Activated naive CD4-positive, alpha-beta T cell (primary cell): ENCODE measurements at places on chromosomes 7 and 10.

DNA sequence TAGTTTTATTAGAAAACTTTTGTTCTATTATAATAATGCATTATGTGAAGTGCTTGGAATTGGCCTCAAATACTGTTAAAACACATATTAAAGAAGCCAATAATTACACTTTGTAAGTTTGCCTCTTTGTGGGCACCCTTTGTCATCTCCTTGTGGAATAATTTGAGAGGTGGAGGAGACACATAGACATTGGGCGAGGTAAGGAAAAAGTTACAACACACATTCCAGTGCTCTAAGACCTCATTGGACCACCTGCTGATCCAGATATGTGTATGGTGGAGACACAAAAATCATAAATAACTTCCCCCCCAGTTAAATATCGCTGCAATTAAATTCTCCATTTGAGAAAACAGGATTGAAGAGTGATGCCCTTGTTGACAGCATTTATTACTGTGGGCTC is 511.8 kb downstream of the GFRA1 start:
- no peak for DNase-seq

DNA sequence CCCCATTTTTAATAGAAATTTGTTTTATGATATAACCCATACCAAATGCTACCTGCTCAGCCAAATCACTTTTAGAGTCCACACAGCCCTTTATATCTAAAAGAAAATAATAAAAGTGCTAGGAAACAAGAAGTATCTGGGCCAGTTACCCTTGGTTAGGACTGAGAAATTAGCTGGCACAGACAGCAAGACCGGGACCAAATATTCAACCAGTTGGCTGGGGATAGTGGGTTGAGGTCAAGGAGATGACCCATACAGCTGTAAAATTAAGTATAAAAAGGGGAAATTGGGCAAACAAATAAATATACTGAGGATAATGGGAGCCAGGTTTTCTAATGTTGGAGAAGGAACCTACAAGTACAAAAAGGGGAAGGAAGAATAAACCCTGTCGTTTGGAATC is 174.3 kb downstream of the IMMP2L start:
- DNase-seq = no peak

DNA sequence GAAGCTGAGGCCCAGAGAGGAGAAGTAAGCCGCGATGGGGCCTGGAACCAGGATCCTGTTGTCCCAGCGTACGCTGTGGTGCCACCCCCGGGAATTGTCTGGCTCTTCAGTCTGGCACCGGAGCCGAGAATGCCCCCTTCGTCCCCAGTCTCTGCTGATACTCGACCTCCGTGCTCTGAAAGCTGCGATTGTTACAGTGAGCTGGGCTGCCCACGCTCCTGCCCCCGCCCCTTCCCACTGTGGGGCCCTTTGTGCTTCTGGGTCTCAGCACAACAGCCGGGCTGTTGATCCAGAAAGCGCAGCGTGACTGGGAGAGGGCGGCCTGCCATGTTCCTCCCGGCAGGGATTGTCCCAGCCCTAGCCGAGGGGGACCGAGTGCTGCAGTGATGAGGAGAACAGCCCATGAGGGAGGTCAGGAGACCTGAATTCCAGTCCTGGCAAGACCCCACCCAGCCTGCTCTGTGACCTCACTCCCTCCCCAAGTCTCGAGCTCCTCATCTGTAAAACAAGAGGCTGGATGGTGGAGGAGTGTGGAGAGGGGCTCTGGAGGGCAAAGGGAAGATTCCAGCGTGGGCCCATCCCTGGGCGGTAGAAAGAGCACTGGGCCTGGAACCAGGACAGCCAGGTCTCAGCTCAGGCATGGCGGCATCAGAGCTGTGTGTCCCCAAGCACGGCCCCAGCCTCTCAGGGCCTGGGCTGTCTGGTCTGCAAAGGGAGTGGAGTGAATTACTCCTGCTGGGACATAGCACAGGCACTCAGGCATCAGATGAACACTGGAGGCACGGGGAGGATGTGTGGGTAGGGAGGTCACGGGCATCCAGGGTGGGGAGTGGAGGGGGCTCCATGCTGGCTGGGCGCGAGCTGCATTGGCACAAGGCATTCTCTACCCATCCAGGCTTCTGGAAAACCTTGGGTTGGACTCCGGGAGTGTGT is 43.6 kb downstream of the TSPAN15 start:
- no peak for DNase-seq

DNA sequence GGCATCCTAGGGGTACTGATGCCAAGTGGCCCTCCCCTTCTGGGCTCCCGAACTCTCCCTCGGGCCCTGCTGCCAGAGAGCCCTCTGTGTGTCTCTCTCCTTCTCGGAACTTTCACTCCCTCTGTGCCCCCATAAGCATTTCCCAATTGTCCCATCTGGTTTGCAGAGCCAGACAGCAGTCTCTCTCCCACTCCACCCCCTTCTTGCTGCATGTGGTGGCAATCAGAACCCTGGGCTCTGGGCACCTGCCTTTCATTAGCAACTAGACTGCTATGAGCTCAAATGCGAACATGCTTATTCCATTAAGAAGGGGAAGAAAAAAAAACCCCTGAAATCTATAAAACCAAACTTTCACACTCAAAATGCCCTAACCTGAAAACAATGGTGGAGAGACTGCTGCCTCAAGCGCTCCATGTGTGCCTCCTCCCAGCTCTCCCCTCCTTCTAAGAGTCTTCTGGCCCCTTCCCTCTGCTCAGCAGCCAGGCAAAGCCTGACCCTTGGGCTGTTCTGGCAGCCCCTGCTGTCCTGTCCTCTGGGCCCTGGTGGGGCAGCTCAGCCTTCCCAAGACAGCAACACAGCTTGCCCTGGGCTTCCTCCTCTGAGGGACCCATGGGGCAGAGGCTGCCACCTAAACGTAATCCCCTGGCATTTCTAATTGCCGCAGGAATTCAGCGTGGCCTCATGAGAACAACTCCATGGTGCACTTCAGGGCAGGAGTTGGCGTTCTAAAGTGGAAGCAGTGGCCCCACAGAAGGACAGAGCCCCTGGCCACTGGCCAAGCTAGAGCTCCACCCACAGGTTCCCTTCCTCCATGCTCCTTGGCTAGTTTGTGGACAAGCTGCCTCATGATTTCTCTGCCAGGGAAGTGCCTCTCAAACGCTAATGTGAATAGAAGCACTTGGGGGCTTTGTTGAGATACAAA is 415.4 kb downstream of the PLXNA4 start:
- no peak for DNase-seq

DNA sequence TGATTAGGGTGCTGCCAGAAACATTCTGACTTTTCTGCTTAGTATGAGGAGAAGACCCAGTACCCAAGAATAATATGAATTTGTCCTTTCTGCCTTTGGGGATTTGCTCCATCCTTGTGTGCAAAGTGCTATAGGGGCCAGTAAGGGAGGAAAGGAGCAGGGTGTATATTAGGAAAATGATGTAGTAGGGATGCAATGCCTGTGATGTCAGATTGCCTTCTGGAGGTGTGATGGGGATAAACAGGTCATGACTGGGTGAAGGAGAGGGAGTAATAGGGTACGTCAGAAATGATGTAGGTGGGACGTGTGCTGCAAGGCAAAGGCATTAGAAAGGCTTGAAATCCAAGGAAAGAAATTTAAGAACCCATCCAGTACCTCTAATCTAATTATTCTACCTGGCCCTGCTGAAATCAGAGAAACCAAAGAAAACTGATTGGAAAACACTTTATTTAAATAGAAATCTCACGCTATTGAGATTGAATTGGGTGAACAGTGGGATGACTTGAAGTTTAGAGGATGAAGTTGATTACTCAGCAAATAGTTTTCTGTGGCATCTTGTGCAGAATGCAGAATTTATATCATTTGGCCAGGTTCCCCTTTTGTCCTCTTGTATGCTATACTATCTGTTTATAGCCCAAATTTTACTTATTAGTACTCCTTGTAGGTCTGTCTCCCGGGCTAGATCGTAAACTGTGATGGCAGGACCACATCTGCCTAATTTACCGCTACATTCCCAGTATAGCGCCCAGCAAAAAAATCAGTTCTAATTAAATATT is 503.9 kb downstream of the SUGCT start:
- DNase-seq = no peak

DNA sequence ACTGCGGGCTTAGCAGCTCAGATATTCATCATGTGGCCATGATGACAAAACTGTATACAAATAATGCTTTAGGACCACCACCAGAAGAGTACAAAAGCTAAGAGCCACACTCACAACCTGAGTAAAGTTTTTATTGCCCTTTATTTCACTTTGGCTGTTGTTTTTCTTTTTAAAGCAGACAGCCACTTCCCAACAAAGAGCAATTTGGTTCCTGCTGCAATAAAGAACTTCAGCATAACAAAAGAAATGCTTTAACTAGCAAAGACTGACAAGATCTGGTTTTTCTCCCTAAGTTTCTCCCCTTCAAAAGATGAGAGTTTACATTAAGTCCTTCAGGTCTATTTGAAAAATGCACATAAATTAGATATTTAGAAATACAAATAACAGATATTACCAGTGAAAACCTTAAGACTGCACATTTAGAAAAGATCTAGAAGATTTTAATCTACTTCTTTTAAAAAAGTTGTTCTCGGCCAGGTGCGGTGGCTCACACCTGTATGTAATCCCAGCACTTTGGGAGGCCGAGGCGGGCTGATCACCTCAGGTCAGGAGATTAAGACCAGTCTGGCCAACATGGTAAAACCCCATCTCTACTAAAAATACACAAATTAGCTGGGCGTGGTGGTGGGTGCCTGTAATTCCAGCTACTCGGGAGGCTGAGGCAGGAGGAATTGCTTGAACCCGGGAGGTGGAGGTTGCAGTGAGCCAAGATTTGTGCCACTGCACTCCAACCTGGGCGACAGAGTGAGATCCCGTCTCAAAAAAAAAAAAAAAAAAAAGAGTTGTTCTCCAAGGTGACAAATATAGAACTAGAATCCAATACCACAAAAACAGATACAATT is 59.4 kb downstream of the WAPL start:
- DNase-seq = no peak

DNA sequence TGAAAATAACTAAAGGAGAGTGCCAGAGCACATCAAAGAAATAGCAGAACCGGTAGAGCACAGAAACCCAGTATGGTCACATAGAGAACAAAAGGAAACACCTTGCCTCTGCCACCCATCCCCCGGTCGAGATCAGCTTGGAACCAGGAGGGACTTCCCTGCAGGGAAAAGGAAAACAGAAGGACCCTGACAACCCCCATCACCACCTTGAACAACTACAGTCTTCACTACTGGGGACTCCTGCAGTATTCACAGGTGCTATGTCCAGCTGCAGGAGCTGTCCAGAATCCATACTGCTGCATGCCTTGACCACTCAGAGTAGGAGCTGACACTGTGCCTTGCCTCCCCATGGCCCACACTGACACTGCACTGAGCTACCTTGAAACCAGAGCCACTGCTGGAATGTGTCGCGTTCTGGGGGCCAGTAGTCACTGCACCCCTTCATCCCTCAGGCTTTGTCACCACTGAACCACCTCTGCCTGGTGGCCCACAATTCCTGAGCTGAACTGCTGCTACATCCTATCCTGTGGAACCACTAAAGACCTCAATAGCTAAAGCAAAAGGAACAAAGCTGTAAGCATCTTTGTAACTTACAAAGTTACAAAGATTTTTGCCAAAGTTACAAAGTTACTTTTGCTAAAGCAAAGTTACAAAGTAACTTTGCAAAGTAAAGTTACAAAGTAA is 66.8 kb downstream of the TRIL start:
- DNase-seq = no peak

GRCh38 chr10:125531465-125531864 is 151.5 kb downstream of the TEX36 start:
- DNase-seq = no peak
